ENCODE measurements at places on chromosomes 13 and 19. TPM values are rescaled to one million over a fixed set of nuclear protein-coding genes. Genes with fewer than 3 reads are reported as not detected.

DNA sequence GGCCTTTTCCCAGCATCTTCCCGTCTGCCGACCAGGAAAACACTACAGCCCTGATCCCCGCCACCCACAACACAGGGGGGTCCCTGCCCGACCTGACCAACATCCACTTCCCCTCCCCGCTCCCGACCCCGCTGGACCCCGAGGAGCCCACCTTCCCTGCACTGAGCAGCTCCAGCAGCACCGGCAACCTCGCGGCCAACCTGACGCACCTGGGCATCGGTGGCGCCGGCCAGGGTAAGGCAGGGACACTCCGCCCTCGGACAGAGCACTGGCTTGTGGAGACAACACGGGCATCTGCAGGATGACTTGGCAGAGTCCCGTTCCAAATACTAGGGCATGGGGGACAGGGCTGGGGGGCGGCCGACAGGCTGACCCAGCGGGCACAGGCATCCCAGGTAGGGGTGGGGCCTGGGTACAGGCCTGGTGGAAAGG, 31.1 kb downstream of the COMP start:
- DNase-seq = no peak

The IFNL1 gene
- not detected for total RNA-seq

DNA sequence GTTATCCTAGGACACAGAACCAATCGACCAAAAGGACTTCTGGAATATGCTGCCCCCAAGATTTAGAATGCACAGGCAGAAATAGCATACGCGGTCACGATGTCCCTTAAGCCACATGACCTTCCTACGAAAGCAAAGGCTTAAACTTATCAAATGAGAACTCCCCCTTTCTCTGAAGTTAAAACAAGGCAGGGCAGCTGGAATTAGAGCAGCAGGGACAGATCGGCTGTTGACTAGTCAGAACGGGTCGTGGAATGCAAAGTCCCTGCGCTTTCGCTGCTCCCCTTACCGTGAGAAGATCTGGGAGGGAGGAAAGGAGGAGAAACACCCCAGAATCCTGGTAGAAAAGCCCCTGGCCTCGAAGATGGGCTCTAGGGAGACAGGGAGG, 799 bp upstream of the USPL1 start:
- peak; percentile 85 for DNase-seq

The CD37 gene
- not detected for total RNA-seq

The MBD3L2 gene
- total RNA-seq = not detected

DNA sequence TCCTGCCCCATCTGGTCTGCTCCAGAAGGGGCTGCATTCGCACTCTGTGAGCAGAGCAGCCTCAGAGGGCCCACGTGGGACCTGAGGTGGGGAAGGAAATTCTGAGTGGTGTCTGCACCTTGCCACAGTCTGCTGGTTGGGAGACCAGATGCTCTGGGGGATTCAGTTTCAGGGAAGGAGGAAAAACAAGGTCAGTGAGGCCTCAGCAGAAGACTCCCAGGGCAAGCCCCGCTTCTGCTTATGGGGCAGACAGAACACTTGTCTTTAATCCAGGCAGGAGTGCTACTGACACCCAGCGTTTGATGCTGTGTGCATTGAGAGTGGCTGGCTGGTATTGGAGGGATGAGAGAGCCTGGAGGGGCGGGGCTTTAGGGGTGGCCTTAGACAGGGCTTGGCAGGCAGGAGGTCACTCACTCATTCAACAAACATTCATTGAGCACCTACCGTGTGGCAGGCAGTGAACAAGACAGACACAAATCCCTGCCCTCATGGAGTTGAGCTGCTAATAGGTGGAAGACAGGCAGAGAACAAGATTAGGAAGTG, 4.9 kb upstream of the CLEC17A start:
- DNase-seq = no peak

GRCh38 chr19:14582894-14583340, at the start of gene CLEC17A:
Gene CLEC17A, plus strand, starts transcription at chr19:14583084. Its CDS starts 77 bp downstream, at chr19:14583161.
- no peak for DNase-seq

The CYP2B6 gene
- not detected for total RNA-seq

DNA sequence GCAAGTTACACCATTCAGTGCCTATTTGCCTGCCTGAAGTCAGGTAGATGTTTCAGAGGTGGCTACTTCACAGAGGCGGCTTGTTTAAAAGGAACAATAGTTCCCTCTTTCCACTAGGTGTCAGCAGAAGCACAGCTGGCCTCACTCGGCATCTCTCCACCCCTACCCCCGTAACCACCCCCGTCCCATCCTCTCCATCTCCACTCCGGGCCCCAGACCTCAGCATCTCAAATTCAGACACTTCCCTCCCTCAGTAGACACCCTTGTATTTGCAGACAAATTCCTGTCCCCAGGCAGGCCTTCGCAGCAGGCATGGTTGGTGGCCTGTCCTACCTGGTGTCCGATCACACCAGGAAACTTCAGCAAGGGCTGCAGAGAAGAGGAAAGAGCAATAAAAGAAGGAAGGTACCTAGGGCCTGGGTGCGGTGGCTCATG, 9.1 kb upstream of the DPP9 start:
- peak; percentile 83 for DNase-seq

GRCh38 chr13:38213314-38213713, 136.3 kb upstream of the UFM1 start:
- DNase-seq = peak; percentile 19

The ZNF486 gene
- 0.92 TPM for total RNA-seq

The ZNF444 gene
- total RNA-seq = 44.2 TPM

DNA sequence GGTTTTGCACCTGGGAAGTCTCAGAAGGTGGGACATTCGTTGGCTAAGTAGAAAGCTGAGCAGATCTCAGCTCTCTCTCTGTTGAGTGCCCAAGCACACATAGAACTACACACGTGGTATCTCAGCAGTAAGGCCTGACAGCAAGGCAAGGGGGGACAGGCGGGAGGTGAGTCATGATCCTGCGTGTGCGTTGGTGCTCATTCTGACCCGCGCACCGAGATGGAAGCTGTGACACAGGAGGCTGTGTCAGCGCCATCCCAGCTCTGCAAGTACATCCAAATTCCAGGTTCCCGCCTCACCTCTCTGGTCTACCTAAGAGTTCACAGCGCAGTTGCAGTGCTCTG, 135.7 kb downstream of the USP12 start:
- no peak for DNase-seq

DNA sequence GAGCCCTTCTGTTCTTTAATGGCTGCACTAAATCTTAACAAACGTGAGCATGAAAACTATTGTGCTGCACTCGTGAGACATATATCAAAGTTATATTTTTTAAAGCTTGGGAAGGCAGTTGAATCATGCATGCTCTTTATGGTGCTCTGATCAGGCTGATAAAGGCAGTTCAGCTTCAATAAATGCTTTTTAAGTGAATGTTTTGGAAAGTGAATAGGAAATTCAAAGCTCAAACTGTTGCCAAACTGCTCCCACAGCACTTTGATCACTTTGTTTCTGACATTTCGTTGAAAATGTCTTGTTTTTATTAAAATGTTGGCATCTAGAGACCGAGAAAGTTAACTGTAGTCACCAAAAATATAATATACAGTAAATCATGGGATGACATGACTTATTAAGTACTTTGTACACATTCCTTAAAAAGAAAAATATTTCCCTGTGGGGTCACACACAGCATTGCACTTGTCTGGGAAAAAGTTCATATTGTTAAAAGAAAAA, 625.7 kb upstream of the PCDH9 start:
- DNase-seq = no peak

- DNase-seq = no peak
Measured at GRCh38 chr13:41502673-41503072, 45.3 kb downstream of the RGCC start.

DNA sequence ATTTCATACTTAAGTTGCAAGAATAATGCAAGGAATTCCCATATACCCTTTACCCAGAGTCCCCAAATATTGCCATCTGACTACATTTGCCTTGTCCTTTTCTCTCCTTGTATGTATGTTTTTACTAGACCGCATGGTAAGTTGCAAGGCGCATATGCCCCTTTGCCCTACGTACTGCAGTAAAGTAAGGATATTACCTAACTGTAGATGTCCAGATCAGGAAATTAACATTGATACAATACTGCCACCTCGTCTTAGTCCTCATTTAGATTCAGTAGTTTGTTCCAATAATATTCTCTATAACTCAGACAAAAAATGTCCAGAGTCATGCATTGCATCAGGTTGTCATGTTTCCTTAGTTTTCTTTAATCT, 9.3 kb downstream of the SAFB start:
- no peak for DNase-seq

The KL gene
- 1.5 TPM for total RNA-seq

The EDNRB gene
- total RNA-seq = 0.07 TPM

The PDCD2L gene
- 33.8 TPM for total RNA-seq

The ZNF841 gene
- total RNA-seq = 15.7 TPM

The ZNF471 gene
- total RNA-seq = 2.9 TPM

Data from A673 (cell line).